Activated T-cell treated with anti-CD3 and anti-CD28 coated beads, Interleukin-2, amount 50 U/mL, for 4 hours (primary cell): ENCODE measurements at places on chromosomes 5 and 9.
A peak's percentile ranks its signal among the peaks of the same experiment; 100 is the strongest.

DNA sequence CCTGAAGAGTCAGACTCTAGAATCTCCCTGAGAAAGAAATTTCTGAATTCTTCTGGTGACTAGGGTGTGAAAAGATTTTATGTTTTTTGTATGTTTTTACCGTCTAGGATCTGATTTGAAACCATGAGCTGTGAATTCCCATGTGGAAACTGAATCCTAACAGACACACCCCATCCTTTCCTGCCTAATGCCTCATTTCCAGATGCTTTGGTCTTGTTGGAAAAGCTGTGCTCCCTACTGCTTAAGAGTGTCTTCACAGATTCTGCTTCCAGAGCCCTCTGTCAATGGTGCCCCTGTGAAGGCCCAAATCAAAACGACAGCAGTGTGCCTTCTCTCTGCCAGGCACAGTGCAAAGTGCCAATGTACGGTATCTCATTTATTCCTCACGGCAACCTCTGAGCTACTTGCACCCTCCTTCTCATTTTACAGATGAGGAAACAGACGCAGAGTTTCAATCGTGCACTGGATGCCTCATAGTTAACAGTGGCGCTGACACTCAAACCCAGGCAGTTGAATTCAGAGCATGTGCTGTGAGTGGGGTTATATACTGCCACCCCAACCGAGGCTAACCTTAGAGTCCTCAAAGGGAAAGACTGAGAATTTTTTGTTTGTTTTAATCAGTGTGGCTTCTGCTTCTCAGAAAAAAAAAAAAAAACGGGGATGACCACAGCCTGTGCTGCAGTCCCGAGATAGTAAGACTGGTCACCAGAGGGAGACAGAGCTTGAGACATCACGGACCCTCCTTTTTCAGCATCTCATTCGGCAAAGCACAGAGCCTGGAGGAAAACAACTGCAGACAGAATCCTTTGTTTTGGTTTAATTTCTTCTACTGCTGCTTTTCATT lies 188.4 kb downstream of the SNCAIP start:
- DNase-seq = no peak

GRCh38 chr5:88662846-88663245 lies 220.1 kb downstream of the MEF2C start:
- DNase-seq = no peak

- DNase-seq = no peak
Measured at GRCh38 chr5:89315286-89316100, 432.5 kb upstream of the MEF2C start.

- no peak for DNase-seq
Measured at GRCh38 chr5:55416306-55416705, 108.5 kb downstream of the MTREX start.

- no peak for DNase-seq
Measured at GRCh38 chr9:96048956-96049831, 173.7 kb downstream of the ERCC6L2 start.

GRCh38 chr5:109256486-109256885 lies 153.3 kb downstream of the PJA2 start:
- no peak for DNase-seq

DNA sequence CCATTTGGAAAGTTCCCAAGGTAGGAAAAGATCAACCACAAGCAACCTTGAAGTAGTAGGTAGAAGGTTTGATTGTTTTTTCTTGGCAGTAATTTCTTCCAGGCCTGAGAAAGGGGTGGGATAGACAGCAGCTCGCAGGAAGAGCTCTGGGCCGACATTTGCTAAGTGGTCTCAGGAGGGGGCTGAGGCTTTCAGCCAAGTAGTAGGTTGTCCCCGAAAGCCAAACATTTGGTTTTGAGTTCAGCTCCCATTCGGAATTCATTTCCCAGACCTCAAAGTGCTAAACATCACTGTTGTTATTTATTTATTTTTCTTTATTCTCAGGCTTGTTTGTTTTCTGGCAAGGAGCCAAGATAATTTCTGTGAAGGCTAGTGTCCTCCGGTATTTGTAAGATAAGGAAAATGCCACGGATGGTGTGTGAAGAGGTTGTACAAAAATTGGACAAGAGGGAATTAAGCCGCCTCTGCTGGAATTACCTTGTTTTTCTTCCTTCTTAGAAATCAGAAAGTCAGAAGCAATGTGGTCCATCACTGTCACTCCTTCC lies 112.1 kb downstream of the KIF4B start:
- no peak for DNase-seq

DNA sequence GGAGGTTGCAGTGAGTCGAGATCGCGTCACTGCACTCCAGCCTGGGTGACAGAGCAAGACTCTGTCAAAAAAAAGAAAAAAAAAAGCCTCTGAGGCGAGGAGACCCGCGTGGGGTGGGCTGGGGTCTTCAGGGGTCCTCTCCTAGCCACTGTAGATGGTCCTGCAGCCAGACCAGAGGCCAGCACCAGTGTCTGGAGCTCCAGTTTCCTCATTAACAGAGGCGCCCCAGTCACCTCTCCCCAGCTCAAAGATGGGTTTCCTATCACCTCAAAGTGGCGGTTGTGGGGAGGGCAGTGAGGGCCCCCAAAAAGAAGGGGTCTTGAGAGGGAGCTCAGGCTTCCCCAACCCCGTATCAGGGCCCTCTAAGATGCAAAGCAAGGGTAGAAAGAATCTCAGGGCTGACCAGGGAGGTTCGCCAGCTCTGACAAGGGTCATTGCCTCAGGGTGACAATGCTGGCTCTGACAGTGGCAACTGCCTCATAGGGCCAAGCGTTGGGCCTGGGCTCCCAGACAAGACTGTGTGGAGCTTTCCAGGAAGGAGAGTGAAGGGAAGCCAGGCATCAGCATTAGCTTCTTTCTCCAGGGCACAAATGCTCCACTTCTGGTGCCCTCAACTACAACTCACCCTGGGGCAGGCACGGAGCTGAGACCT lies 15.0 kb downstream of the STK10 start:
- DNase-seq = no peak

GRCh38 chr5:151071848-151072629 lies 8.8 kb downstream of the TNIP1 start:
- DNase-seq = no peak

DNA sequence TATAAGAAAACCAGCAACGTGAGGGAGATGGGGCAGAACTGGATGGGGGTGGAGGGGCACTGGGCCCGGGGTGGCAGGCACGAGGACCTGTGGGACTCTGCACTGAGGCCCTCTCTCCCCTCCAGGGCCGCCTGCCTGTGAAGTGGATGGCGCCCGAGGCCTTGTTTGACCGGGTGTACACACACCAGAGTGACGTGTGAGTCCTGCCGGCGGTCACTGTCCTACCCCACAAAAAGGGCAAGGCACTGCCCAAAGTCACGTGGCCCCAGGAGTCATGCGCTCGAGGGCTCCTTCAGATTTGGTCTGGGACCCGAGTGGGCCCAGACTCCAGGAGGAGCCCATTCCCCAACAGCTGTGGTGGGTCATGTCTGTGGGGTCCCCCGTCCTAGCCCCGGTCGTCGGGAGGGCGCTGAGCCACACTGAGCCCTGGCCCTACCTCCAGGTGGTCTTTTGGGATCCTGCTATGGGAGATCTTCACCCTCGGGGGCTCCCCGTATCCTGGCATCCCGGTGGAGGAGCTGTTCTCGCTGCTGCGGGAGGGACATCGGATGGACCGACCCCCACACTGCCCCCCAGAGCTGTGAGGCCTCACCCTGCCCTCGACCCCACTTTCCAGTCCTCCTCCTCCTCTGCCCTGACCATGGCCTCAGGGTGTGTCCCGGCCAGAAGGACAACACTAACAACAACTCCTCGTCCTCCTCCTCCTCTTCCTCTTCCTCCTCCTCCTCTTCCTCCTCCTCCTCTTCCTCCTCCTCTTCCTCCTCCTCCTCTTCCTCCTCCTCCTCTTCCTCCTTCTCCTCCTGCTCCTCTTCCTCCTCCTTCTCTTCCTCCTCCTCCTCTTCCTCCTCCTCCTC lies 9.7 kb downstream of the FGFR4 start:
- no peak for DNase-seq

DNA sequence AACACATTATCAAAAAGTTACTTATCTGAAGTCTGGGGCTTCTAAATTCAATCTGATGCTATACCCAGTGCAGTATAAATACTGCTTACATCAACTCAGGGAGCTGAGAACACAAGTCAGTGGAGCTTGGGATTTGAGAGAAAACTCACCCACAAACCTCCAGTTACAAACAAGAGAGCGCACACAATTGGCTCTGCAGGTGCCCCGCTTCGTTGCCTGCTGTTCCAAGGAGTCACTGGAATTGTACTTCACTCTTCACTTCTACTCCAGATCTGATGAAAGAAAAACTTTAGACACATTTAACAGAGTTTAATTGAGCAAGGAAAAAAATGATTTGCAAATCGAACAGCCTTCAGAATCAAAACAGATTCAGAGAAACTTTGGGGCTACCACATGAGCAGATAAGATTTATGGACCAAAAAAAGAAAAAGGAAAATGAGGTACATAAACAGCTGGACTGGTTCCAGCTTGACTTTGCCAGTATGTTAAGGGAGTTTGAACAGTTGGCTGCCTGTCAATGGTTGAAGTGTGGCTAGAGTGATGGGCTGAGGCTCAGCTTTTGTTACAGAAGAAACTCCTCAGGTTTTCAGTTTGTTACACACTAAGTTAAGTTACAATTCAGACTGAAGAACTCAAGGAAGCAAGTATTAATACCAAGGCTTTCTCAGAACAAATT lies 156.6 kb downstream of the AOPEP start:
- no peak for DNase-seq

DNA sequence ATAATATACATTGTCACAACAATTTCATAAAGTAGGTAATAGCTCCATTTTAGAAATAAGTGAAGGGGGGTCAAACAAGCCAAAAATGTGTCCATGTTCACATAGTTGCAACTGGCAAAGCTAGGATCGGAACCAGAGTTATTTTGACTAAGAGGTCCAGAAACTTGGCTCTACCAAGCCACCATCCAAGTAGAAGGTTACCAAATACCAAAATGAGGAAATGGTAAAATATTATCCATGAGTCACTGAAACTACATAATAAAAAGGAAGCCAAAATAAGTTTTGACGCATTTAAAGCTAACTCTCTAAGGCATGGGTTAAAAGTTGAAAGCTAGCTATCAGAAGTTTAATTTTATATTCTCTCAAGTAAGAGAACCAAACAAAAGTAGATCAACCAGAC lies 886.9 kb upstream of the DMAC1 start:
- DNase-seq = no peak

DNA sequence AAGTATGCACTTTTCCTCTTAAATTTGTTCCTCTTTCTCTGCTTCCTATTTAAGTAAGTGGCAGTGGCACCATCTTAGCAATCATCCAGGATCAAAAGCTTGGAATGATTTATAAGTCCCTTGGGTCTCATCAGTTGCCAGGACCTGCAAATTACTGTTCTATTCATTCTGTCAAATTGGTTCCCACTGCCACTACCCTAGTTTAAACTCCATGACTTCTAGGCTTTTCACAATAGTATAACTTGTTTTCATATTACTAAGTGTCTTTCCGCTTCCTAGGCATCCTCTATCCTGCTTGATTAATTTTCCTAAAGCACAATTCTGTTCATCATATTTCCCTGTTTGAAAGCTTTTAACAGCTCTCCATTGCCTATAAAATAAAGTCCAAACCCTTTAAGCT lies 363.9 kb upstream of the MEF2C start:
- DNase-seq = no peak

- DNase-seq = peak; percentile 4
Measured at GRCh38 chr9:93677641-93678136, 101.3 kb downstream of the PHF2 start.

DNA sequence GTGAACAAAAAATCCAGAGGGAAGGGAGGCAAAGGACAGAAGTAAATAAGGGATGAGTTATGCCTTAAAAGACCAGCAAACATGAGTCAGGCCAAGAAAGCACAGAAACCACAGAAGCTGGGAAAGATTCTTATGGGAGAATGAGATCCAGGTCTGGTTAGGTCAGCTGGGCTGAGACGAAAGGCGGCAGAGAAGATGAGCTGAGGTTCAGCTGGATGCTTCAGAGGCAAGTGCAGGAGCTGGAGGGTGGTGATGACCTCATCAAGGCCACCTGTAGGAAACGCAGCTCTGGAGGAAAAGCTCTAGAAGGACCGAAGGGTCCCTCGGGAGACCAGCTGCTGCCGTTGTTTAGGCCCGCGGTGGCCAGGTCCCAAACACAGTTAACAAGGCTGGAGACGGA lies 152.0 kb downstream of the MYO10 start:
- DNase-seq = no peak

DNA sequence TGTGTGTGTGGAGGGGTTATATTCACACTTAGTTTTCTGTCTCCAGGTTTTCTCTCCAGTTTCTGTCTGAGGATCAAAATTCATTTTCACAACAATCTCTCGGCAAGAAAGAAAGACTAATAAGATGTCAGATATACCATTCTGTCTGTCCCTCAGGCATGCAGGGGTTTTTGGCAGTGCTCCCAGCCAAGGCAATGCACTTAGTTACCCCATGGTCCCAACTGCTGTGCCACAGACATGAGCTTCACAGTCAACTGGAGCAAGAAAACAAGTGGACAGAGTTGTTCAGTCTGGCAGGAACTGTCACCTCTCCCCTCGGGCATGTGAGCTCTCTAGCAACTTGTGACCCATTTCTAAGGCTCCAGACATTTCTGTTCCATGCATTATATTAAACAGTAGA lies 101.7 kb upstream of the LHFPL2 start:
- DNase-seq = no peak

GRCh38 chr5:36877667-36878391 lies 1.3 kb downstream of the NIPBL start:
- no peak for DNase-seq

- DNase-seq = no peak
Measured at GRCh38 chr5:178486239-178486641, 104.0 kb downstream of the COL23A1 start.

DNA sequence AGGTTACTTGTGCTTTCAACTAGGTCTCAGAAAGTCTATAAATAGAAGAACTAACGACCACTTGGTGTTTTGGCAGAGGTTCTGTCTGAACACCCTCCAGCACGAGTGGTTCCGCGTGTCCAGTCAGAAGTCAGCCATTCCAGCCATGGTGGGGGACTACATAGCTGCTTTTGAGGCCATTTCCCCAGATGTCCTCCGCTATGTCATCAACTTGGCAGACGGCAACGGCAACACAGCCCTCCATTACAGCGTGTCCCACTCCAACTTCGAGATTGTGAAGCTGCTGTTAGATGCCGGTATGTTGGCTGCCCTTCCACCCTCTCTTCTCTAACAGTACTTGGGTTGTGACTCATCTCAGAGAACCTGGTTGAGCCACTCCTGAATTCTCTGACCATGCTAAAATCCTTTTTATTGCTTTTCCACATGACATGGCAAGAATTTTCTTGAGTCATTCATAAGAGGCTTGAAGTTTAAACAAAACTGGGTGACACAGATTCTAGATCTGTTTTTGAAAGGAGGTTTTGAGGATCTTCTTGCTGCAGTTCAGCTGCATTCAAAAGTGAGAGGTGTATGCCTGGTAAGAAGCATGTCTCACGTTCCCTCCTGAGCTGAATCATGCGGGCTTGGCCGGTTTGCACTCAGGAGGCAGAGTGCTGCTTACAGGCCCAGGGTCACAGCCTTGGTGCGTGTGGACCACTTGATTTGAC lies 103.1 kb upstream of the DMRT1 start:
- no peak for DNase-seq

DNA sequence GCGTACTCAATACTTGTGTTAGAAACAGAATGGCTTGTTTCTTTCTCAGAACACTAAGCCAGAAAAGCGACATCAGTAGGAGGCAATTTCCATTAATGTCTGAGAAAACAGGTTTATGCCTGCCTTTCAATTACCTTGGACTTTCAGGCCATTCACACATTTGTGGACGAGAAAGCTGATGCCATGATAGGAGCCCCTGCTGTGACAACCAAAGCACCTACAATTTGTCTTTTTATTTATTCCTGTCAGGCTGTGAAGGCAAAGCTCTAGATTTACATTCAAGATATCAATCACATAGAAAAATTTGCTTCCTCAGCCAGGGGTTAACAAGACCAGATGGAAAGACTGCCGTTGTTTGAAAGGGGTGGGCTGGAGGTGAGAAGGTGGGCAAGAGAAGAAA lies 76.2 kb downstream of the C7 start:
- DNase-seq = no peak

- no peak for DNase-seq
Measured at GRCh38 chr5:141517880-141518617, 29.2 kb downstream of the PCDHGC5 start.
